Pericardium fibroblast (primary cell): ENCODE measurements at places on chromosomes 2 and 18. TPM values are rescaled to one million over a fixed set of nuclear protein-coding genes. Genes with fewer than 3 reads are reported as not detected.

The CCDC74B gene
- total RNA-seq: 2.0 and 28.4 TPM in 2 replicates

The KCNJ3 gene
- 0.09 TPM in 1 of 2 replicates, not detected in the other for total RNA-seq

The SLC8A1 gene
- total RNA-seq: 7.9 and 10.2 TPM in 2 replicates

The DNAJC5G gene
- total RNA-seq: not detected in 2 replicates

The PGAP1 gene
- 5.3 and 6.8 TPM in 2 replicates for total RNA-seq

The LHCGR gene
- not detected in 2 replicates for total RNA-seq

The DES gene
- total RNA-seq: 98.0 and 165 TPM in 2 replicates

The FEV gene
- not detected in 2 replicates for total RNA-seq

The PXDN gene
- 356 and 392 TPM in 2 replicates for total RNA-seq
